ENCODE measurements at places on chromosomes 5 and 9.

GRCh38 chr5:115320006-115320405 is 23.6 kb upstream of the CCDC112 start:
- no peak for DNase-seq

DNA sequence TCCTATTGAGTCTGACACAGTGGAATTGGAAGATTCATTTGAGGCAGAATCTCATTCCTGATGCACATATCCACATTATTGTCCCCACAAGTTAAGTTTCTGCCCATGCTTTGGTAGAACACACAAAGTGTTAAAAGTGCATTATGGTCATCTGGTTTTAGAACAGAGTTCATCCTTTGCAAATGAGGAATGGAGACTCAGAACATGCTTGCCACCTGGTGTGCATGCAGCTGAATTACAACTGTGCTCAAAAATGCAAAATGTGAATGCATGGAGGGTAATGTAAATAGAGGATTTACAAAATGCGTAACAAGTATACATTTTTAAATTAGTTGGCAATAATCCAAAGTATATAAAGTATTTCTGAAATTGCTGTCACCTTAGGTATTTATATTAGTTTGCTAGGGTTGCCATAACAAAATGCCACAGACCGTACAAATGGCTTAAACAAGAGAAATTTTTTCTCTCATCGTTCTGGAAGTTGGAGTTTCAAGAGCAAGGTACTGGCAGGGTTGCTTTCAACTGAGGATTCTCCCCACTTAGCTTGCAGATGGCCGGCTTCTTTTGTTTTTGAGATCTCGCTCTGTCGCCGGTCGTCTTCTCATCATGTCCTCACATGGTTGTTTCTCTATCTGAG is 671.1 kb downstream of the TAF11L14 start:
- DNase-seq: peak; percentile 52

GRCh38 chr5:125210242-125210947 is 464.0 kb upstream of the ZNF608 start:
- no peak for DNase-seq

- no peak for DNase-seq
These were observed 66.9 kb upstream of the SLIT3 start for GRCh38 chr5:169367861-169368260.

DNA sequence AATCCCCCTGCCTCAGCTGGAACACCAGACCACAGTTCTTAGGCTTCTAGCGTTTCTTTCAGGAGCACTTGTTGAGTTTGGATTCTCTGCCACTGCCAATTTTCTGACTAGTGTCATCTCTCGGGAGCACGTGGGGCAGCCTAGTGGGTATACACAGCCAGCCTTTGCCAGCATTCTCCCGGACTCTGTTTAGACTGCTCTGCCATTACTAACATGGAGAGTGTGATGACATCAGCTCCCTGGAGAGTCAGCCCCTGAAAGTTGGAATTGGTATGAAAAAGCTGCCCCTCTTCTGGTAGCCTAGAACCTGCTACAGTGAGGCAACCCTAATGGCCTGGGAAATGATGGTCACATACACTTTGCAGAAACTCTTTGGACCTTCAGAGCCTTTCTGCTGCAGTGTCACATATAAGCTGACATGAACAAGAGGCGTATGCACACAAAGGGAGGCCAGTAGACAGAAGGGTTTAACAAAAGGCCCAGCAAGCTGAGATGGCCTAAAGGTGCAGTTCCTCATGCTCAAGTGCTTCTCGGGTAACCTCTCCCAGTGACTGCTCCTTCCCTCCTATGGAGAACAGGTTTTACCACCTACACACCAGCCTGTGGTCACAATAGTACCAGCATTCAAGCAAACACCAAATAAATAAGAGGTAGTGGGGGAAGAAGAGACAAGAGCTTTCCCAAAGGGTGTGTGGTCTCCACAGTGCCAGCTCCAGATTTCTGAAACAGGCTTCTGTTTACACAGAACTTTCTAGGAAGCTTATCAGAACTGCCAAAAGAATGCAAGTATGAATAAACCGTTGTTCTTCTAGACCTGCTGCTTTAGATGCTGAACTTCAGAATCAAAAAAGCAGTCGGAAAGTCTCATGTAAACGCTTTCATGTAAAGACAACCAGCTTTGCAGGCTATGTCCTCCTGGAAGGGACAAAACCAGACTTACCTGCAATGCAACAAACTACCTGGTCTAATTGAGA is 16.5 kb downstream of the SPACA9 start:
- no peak for DNase-seq

- no peak for DNase-seq
These were observed 113.9 kb upstream of the FBXL7 start for GRCh38 chr5:15386122-15386521.

GRCh38 chr5:555058-555623 is 30.9 kb upstream of the SLC9A3 start:
- DNase-seq: no peak

GRCh38 chr5:111932199-111932598 is 175.2 kb upstream of the NREP start:
- DNase-seq: no peak

DNA sequence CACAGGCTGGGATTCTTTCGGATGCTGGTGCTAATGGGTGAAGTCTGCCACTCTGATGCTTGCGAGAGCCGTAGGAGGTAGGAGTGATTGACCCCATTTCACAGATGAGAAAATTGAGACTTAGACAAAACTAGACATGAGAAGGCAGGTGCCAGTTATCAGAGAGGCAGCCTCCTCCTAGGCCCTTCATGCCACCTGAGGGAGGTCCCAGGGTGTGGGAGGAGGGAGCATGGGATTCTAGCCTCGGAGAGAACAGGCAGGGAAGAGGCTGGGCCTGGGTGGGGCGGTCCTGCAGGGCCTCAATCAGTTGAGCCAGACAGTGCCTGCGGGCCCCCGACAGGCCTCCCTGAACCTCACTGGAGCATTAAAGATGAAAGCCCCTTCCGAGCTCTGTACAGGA is 112.4 kb downstream of the COL23A1 start:
- no peak for DNase-seq

- no peak for DNase-seq
These were observed 129.6 kb downstream of the SEC61B start for GRCh38 chr9:99351647-99352046.

DNA sequence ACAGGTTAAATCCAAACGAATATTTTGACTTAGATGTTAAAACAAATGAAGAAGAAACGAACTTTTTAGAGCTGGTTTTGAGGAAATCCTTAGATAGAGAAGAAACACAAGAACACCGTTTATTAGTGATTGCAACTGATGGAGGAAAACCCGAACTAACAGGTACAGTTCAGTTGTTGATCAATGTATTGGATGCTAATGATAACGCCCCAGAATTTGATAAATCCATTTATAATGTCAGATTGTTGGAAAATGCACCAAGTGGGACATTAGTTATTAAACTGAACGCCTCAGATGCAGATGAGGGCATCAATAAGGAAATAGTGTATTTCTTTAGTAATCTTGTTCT is 842 bp downstream of the PCDHA5 start:
- DNase-seq: no peak

GRCh38 chr5:157548513-157549282 is 26.9 kb downstream of the ADAM19 start:
- no peak for DNase-seq

DNA sequence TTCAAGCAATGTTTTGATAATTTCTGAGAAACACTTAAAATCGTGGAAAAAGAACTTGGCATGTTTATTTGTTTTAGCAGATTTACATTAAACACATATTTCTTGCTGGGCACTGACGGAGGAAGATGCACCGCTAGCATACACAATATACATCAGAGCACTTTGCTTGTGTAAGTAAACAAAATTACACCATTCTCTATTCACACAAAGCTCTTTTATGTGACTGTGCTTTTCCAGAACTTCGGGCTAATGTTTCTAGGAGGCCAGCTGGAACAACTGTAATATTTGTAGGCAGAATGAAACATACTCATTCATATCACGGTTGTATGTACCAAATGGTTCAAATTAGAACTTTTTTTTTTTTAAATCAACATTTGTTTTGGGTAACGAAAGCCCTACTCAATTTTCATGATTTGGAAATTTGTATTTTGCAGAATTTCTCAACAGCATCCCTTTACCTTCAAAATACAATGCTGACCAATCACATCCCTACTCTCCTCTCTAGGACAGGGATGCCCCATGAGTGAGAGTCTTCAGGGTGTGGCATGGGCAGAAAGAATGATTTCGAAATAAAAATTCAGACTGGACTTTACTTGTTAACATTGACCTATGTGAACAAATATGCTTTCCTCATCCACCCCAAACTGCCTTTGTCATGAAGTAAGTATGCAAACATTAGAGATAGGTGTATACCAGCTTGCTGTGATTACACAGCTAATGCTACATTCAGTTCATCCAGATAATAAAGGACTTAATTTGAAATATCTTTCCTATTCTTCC is 425.1 kb downstream of the BNC2 start:
- no peak for DNase-seq

DNA sequence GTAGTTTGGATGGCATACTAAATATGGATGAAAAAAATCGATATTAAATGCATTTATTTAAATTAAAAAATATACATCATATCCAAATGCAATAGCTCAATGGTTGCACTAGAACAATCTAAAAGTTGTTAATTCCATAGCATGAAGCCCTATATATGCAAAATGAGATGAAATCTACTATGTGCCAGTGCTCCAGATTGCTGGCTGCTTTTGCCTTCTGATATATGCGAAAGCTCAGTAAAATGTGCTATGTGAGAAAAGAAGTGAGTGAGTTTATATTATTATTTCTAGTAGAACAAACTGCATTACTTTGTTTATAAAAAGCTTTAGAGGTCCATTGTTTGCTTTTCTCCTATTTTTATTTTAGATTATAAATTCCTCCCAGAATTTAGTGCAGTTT is 186.7 kb downstream of the MAT2B start:
- no peak for DNase-seq

DNA sequence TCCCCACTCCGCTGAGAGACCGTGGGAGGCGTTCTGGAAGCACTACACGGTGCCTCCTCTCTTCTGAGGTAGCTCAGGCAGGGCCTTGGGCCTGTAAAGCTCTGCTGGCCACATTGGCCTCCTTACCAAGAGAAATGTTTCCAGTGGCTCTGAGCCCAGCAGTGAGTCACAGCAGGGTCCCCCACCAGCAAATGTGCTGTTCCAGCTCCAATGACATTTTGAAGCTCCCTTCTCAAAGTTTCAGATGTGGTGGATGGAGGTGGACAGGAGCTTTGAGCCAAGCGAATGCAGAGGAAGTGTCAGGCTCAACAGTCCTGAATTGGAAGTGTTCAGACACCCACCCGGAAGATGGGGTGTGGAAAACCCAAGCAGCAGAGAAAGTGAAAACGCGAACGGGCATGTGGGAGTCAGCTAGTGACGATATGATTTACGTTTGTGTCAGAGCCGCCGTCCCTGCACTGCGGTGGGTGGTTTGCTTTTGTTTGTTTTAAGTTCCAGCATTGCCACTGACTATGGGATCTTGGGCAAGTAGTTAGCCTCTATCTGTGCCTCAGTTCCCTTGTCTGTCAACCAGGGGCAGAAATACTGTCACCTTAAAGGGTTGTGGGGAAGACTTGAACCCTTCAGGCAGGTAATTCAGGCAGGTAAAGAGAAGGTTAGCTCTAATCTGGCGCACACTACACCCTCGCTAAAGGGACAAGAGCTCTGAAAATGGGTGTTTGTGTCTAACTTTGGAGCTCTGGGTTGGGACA is 38.2 kb downstream of the C5orf15 start:
- no peak for DNase-seq

DNA sequence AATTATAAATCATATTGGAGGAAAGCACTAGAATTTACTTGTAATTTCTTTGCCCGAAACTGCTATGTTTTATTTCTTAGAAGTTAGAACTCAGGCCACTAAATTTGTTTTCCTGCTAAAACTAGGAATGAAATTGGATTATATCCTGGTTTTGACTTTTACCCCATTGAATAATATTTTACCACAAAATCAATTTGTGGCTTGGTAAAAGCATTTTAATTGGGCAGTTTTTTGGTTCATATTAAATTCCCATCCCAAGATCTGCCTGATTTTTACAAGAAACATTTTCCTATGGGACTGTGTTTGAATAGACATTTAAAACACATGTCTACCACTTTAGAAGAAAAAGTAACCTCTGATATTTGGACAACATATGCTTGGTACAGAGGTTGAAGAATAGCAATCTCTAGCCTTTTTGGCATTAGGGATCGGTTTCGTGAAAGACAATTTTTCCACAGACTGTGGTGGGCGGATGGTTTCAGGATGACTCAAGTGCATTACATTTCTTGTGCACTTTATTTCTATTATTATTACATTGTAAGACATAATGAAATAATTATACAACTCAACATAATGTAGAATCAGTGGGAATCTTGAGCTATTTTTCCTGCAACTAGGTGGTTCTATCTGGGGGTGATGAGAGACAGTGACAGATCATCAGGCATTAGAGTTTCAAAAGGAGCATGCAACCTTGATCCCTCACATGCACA is 565.6 kb downstream of the PRR16 start:
- no peak for DNase-seq

DNA sequence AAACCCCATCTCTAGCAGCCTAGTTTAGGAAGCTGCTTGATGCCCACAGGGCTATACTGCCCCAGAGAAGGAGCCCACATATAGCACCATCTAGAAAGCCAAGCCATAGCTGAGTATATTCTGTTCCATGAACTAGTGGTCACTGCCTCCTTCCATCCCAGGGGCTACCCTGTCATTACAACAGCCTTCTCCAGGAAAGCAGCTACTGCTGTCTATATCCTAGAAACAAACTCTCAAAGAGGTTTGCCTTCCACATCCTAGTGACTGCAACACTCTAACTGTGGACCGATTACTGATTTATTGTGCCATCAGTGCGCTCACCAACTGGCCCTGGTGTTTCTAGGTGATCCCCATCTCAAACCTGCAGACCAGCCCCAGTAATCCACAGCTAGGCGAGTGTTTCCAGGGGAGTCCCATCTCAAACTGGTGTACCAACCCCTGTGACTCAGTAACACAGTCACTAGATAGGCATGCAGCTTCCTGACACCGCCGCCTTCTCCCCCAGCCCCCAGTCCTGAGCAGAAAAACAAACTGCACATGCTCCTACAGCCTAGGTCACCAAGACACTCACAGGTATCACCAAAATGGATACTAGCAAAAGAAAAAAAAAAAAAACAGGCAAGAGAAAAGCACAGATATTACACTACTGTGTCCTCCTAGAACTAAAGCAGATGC is 14.8 kb downstream of the SPTLC1 start:
- DNase-seq: no peak

DNA sequence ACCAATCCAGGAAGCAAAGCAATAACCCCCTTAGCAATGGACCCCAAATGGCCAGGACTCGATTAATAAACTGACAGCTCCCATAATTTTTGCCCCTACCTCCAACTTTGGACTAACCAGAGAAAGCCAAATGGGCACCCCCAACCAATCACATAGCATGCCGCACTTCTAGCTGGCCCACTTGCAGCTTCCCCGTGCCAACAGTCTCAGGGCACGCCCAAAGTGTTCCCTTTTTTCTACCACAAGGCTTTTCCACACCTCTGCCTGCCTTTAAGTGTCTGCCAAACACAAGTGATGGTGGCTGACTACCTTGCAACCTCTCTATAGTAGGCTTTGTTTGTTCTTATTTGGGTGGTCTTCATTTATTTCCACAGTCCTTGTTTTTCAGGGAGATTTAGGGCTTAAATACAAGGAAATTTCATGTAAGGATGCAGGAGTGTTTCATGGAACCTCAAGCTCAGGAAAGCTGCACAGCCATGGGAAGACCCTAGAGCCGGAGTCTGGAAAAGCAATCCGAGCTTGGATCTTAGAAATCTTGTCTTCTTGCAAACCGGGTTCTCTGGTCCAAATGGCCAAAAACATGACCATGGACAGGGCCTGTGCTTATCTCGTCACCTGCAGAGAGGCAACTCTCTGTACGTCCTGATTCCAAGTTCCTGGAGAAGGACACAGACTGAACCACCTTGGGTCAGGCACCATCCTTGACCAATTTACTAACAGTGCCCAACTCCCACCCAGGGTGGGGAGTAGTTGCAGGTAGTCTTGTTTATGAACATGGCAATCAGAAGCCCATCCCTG is 89.2 kb downstream of the THBS4 start:
- DNase-seq: no peak

All from NCI-H1694 (cell line).